T-helper 2 cell treated with Interferon-gamma antibody and Interleukin-4, amounts not matched to agents 5 μg/mL and 100 μg/mL, for 36 hours (primary cell): ENCODE measurements at places on chromosomes 4 and X.

GRCh38 chrX:2336181-2336580 lies 164.6 kb downstream of the DHRSX start:
- no peak for DNase-seq

DNA sequence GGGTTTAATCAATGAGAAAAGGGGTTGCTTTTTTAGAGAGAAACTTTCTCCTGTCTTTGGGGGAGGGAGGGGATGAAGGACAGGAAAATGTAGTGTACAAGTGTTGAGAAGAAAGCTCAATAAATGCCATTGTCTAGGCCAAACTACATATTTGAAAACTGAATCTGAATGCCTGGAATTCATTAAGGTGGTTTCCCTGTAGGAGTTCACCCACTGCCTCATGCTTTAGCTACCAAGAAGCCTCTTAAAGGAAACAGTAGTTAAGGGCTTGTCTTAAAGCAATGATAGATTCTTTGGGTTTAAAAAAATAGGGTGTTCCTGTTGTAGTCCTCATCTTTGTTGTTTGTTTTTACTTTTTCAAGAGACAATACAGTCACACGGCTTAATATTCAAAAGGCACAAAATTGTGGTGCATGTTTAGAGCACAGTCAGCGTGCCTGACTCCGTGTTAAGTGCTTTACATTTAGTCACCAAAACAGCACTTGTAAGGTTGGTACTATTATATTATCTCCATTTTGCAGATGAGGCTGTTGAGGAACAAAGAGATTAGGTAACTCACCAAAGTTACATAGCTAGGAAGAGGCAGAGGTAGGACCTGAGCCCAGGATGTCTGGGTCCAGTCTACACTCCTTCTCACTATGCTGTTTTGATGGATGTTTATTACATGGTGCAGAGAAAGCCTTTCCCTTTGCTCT lies 46.0 kb downstream of the FNIP2 start:
- no peak for DNase-seq

DNA sequence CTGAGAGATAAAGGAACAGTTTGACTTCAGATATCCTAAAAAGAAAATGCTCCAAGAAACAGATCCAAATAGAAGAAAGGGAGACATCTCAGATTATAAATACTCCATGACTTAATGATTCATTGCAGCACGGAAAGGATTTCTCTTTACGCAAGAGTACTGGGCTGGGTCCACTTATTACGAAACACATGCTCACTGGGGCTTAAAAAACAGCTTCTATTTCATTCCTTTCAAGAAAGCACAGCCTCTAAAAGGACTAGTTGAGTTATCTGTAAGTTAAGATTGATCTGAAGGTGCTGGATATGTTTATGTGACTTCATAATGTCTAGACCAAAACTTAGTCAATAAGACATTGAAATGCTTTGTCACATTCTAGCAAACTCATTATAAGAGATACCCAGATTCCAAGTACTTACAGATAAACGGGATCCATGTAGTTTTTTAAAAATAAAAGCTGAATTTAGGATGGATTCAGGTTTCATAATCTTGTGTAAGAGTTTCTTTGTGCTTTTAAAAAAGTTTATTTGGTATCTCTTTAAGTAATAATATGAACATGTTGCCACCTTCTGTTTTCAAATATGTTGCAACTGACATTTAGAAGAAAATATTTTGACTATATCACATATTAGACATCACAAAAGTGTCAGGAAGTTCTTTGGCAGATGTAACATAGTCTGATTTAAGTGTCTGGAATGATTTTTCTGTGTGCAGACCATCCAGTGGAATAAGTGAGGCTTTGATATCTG lies 109.5 kb upstream of the MYOZ2 start:
- DNase-seq: no peak

GRCh38 chrX:28591542-28591941 lies 4.3 kb downstream of the IL1RAPL1 start:
- DNase-seq: no peak

- DNase-seq: no peak
These were observed 41.5 kb downstream of the SOWAHB start for GRCh38 chr4:76856243-76857073.

DNA sequence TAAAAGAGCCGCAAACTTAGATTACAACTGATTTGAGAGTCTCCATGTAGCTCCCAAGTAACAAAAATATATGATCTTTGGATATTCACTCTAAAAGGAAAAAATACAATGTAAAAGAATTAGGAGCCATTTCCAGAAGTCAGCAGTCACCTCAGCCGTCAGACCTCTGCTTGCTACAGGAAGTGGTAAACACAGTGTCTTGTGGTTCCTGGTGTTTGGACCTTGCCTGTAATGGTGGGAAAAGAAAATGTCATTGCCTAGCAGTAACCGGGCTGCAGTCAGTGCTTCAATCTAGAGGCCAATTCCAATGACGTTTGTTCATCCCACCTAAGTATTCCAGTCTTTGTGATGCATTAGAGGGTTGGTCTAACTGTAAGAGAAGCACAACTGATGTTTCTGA lies 28.9 kb upstream of the SMIM31 start:
- no peak for DNase-seq

GRCh38 chr4:104818579-104818978 lies 323.9 kb upstream of the CXXC4 start:
- no peak for DNase-seq

- no peak for DNase-seq
These were observed 30.2 kb downstream of the SPINK2 start for GRCh38 chr4:56791316-56791715.

- no peak for DNase-seq
These were observed 95.4 kb downstream of the LIMCH1 start for GRCh38 chr4:41633321-41633720.

- DNase-seq: no peak
These were observed 101.9 kb downstream of the FAM53A start for GRCh38 chr4:1582227-1582626.

DNA sequence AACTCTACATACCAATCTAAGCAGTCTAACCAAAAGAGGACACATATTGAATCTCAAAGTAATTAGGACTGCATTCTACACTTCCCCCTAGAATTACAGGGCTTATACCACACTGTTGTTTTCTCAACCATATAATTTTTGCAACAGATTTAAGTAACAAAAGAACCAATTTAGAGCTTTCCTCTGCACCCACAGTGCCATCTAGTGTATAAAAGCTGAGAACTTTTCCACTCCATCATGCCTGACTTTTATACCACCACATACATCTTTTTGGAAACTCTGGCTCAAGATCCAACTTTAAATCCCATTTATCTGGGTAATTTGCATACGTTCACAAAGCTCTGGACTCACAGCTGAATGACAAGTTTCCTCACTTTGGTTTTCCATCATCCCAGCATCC lies 99.5 kb downstream of the EFHC2 start:
- no peak for DNase-seq

- DNase-seq: no peak
These were observed 30.6 kb upstream of the CCKAR start for GRCh38 chr4:26520728-26521450.

DNA sequence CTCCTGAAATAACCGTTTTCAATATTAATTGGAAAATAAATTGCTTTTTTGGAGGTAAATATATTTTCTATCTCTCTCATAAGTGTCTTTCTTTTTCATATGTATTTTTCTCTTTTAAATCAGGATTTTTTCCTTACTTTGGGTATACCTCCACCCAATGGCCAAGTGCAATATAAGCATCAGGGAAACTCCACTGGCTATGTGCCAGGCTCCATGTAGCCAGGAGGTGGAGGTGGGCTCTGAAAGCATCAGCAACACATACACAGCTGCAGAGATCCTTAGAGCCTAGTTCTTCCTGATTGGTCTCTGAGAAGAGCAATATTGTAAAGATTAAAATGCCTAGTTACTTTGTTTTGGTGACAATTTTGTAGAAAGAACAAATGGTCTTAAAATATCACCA lies 3.4 kb downstream of the GABRA2 start:
- DNase-seq: no peak
